ENCODE measurements at places on chromosomes 5 and 9.

- no peak for DNase-seq
Measured at GRCh38 chr9:38443181-38443580, 18.9 kb upstream of the IGFBPL1 start.

DNA sequence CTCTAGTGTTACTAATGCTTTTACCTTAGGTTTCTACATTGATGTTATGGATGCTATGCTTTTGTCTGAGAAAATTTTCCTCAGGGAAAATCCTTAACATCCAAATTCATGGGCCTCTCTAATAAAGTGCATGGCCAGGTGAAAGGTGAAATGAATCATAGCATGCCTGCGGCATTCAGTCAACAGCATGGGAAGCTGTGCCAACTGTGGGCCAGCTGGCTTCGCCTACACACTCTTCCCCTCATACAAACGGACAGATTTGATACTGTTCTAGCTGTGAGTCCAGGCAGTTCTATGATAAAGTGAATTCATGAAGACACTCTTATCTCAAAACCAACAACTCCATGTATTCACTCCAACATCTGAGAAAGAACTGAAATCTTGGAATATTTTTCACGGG is 374.1 kb downstream of the PLK2 start:
- DNase-seq: no peak

DNA sequence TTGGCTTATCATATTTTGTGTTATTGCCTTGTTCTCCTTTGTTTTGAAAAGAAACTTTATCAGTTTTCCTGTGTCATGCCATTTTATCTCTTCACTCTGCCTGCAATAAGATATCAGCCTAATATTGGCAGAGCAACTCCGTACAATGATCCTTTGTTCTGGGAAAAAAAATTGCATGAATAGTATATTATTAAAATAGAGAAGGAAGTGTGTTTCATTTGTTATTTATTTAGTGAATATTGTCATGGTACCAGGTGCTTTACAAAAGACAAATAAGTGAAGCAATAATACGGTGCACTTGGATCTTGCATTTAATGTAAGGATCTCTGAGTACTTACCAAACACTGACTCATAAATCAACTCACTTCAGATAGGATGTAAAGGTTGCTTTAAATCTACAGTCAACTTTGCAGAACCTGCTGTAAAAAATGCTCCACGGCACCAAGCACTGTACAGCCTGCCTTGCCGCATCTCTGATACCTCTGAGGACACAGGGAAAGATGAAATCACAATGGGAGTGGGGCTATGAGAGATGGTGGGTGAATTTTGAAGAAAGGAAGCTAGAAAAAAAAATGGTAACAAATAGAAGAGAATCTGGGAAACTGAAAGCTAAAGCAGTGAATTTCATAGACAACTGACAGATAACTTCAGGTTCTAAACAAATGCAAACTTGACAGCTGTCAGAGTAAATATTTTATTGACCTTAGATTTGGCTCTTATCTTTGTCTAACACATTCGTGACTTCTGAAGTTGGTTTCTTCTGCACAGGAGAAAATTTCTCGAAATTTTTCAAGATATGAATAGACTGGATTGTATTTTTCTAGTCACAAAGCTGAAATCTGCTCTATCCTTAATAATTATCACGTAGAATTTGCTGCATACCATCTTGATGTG is 232.1 kb downstream of the ENC1 start:
- DNase-seq: no peak

DNA sequence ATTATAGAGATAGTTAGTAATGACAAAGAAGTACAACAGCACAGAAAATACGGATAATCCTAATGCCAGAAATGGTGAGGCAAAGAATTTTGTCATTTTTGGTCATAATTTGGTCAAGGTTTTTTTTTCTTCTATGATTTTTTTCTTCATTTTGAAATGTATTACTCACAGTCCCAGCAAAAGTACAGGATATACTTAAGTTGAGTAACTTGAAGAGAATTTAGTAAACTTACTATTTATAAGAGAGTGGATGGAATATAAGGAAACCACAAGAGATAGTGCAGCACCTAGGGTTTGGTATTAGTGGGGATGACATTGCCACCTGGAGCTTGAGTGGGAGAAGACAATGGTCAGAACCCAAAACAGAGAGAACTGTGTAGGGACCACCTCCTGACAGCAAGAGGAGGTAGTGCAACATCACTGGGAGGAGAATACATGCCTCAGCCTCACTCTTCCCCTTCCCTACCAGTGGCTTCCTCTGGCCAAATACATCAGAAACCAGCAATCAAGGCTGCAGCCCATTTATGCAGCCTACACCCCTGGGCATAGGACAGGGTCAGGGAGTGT is 434.5 kb upstream of the TRPC7 start:
- DNase-seq: no peak

DNA sequence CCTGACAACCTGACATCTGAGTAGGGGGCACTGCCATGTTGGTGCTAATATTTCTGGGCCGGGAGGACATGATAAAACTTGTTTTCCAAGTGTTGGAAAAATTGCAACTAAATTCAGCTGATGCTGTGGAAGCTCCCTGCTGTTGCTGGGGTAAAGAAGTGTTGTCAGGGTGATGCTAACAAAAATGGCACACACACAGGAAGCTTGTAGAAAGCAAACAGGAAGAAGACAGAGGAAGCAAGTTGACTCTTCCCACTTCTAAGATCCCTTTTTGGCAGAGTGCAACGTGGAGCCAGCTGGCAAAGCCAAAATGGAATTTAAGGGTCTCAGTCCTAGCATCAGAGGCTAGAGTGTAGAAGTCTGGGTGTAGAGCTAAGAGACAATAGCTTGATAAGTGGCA is 11.3 kb upstream of the RIOK2 start:
- DNase-seq: no peak

GRCh38 chr9:97384406-97385262 is 27.3 kb upstream of the TDRD7 start:
- no peak for DNase-seq

DNA sequence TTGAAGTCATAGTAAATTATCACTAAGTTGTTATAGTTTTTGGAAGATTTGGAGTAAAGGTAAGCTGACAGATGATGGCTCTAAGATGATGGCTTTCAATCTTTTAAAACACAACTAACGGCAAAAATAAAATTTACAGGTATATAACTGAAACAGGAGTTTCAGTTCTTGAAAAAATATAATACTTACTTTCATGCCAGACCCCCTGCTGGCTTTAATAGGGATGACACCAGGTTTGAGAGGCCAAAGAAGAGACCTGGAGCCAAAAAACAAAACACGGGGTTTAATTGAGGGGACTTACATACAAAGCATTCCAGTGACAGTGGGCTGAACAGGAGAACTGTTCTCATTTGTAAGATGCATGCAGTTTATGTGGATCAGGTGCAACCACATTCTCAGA is 301.7 kb upstream of the PCSK5 start:
- no peak for DNase-seq

- DNase-seq: no peak
Measured at GRCh38 chr9:124308606-124309491, 51.1 kb downstream of the NEK6 start.

DNA sequence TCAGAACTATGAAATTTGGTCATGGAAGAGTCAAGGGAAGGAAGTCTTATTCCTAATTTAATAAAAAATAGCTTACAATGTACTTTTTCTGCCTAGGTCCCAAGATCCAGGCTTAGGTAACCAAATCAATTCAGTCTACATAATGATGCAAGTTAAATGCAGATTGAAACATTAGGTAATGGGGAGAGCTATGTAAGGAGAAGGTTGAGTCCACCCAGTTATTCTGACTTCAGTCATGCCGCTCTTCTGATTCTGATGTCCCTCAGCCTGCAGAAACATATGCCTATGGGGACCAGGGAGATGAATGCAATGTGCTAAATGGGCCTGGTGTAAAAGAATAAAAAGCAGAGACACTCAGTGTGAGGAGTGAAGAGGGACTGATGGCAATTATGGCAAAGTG is 63.9 kb downstream of the MAMDC2 start:
- no peak for DNase-seq

DNA sequence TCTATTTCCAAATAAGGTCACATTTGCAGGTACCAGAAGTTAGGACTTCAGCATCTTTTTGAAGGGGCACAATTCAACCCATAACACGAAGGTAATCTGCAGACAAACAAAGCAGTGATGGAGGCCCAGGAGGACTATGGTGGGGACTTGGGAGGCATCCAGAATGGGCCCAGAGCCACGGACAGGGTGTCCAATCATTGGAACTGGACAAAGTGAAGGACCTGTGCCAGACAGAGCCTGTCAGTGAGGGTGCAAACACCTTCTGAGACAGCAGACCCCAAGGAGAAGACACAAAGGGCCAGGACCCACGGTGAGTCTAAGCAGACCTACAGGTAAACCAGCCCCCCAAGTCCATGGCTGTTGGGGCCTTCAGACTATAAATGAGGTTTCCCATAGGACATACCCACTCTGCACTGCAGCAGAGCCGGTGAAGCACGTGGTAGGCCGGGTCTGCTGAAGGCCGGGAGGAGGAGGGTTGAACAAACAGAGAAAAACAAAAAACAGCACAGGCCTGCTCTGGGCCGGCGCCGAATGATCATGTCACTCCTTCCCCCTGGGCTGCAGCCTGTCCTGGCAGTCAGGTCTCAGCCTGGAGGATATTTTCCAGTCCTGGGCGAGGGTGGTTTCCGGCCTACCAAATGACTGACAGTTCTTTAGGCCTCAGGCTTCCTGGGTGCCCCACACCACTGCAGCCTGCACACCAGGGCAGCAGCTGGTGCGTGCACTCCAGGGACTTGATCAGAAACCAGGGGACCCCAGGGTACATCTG is 84.4 kb downstream of the COL23A1 start:
- DNase-seq: no peak

DNA sequence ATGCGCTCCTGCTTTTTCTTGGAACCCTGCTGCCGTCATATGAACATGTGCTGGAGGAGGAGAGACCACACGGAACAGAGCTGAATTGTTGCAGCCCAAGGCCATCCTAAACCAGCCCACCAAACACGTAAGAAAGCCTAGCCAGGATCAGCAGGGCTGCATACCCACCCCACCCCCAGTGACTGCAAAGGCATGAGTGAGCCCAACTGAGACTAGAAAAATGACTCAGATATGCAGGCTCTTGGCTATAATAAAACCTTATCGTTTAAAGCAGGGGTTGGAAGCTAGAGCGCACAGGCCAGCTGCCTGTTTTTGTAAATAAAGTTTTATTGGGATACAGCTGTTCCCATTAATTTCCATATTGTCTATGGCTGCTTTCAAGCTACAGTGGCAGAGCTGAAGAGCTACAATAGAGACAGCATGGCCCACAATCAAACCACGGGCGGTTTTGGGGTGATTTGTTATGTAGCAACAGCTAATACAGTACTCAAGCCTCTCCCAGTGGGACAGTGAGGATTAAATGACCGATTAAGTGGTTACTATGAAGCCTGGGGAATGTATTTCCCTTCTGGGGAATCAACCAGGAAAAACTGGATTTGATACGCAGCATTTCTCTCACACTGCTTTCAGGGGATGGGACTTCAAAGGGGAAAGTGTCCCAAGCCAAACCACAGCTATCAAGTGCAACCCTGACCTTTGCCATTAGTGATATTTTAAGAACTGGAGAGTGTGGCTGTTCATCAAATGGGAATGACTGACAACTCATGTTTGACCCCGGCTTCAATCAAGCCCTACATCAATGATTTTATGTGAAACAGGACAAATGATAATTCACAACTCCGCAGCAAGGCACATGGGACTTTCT is 6.3 kb downstream of the SHB start:
- DNase-seq: no peak

DNA sequence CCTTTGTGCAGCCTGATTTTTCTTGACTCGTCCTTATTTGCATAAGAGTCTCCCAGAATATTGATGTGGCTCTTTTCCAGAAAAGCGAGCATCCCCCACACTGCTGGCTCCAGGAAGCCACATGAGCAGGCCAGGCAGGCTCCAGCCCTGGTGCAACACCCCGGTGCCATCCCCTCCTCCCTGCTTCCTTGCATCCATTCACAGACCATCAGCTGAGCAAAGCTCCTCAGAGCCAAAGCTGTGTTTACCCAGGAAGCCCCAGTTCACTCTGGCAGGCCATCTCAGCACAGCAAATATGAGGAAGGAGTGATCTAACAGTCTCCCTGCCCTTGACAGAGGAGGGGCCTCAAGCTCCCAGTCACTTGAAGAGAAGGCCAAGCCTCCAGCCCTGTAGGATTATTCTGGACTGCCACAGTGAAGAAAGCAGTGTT is 34.4 kb downstream of the INSYN2B start:
- no peak for DNase-seq

Measured in stimulated activated CD4-positive, alpha-beta T cell treated with anti-CD3 and anti-CD28 coated beads, Interleukin-4, amount 100 ng/mL, for 24 hours (primary cell).